AML-193 (cell line): ENCODE measurements at places on chromosomes 7 and 10.

GRCh38 chr7:114921631-114922025 is 266 bp upstream of the MDFIC start:
- DNase-seq: no peak

DNA sequence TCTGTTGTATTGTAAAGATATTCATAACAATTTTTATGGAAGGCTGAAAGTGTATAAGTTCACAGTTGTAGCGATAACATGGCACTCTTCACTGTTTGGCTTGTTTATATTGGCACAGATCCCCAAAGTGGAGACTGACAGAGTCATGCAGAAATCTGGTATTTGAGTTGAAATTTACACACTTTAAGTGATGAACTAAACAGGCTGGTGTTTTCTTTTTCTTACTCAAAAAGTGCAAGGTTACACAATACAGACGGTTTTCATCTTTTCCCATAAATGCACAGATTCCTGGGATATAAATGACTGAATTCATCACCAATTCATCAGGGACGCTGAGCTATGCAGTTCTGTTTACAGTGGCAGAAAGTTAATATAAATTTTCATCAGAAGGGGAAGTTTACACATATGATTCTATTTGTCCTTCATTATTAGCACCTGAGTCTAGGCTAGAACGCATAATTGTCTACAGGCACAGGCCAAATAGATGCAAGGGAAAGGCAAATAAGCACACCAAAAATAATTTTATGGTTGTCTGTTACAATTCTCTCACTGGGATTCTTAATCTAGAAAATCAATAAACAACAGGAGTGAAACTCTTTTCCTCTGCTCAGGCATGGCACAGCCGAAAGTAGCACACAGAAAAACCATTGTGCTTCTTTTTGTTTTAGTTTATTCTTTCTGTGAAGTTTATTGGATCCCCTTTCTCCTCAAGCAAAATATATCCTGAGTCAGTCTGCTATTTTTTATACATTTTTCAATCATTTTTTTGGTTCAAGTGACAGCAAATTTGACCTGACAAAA is 88.0 kb downstream of the FOXP2 start:
- no peak for DNase-seq

DNA sequence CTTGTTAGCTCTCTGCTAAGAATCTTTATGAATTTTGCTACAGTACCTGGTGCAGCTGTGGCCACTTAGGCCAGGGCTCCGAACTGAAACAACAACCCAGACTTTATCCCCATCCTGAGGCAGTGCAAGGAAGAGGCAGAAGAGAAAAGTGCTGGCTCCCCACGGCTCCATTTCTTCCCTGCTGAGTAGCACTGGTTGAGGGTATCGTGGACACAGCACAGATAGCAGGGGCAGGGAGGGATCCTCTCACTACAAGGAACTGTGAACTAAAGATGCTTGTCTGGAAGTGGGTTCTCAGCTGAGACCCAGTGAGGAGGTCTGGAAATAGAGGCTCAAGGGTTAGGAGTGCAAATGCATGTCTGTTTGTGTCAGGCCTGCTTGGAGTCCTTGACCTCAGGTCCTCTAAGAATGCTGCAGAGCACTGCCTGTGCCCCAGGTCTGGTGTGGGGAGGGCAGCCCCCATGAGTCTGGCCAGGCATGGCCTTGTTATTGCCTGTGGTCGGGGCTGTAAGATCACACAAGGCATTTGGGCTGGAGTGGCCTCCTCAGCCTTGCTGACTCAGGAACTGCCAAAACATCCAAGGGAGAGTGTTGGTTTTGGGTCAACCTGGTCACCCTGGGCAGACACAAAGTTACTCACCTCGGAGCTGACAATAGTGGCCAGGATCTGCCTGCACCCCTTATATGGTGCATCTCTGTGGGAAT is 58.1 kb downstream of the DMBT1 start:
- DNase-seq: no peak

DNA sequence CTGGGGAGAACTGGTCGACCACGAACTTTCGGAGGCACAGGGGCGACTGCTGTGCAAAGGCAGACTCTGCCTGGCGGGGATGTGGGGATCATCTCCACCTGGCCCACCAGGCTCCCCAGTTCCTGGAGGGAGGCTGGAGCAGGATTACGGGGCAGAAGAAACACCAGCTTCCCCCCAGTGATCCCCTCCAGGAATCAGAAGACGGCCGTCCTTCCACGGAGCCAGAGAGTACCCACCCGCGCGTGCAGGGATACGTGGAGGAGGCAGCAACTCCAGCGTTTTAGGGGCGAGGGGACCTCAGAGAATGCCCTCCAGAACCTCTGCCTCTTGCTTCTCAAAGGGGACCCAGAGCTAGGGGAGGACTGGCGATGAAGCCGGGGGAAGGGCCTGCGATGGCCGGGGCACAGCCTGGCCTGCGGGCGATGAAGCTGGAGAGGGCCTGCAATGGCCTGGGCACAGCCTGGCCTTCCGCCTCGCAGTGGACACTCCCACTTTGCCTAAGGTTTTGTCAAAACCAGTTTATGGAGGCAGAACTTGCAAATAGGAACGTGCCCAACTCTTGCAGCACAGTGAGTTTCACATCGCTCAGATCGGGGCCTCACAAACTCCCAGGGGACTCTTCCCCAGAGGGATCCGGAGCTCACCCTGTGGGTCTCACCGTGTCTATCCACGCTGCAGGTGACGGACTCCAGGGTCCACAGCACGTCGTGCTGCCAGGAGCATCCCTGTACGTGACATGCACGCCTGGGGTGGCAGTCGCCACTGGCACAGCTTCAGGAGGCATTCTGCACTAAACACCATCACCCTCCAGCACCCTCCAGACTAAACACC is 77.9 kb upstream of the PDGFA start:
- DNase-seq: no peak

GRCh38 chr7:124679146-124679545 is 86.4 kb downstream of the GPR37 start:
- DNase-seq: no peak

DNA sequence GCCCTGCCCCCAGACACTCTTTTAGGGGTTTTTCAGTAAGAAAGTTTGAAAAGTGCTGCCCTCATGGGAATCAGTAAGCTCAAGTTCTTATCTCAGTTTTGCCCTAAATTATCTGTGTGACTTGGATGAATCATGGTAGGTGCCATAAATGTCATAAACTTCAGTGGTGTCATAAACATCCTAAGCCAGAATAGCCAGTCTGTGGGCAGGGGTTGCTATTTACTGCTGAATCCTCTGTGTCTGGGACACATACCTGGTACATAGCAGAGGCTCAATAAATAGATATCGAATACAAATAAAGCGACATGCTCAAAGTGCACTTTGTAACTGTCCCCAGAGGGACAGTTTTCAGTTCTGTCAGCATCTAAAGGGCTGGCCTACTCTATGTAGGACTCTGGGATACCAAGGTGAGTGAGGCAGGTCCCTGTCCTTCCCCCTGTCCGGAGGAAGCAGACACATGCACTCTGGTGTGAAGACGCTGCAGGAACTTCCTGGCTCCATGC is 502.1 kb downstream of the RPS24 start:
- DNase-seq: no peak

DNA sequence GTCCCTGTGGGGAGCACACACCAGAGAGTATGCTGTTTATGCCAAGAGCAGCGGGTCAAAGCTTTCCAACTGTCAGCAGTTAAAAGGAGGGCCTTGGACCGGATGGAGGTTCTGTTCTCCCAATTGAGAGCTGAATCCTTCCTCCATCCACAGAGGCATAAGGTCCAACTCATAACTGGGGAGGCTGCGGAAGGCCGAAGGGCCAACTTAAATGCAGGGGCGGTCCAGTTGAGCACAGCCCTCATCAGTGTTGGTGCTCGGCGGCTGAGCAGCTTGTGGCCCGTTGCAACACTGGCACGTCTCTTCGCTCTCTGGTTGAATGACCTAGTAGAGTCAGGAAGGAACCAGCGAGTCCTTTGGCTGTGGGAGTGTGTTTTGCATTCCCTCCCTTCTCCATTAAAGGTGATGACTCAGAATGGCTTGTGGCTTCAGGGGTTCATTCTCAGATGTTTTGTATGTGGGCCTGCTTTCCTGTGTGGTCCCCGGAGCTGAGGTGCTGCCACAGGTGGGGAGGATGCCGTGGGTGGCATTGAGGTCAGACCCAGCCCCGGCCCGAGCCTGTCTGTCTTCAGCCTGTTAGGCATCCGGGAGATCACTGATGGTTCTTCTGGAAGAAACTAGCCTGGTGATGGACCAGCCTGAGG is 44.8 kb upstream of the DMBT1 start:
- DNase-seq: no peak

DNA sequence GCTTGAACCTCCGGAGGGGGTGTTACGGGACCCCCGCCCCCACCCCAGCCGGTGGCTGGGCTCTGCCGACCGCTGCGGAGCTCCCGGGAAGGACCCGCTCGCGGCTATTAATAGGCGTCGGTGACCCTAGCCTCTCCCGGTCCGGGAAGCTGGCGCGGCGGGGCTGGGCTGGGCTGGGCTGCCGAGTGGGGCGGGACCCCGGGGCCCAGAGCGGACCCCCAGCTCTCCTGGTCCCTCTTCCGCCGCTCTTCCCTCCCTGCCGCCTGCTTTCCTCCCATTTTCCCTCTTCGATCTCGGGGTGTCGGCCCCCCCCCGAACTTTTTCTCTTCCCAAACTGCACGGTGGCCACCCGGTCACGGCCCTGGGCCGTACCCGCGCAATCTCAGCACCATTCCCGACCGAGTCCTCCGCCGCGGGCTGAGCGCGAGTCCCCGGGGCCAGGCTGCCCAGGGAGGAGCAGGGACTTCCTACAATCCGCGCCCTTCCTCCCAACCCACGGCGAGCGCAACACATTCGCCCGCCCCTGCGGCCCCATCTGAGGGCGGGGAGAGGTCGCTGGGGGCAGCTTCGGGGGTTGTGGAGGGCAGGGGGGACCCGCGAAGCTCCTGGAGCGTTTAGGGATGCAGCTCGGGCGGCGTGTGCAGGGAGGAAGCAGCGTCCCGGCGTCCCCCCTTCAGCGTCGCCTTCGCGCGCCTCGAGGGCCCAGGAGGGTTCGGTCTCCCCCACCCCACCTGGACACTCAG is 3.1 kb upstream of the ELFN1 start:
- DNase-seq: no peak

DNA sequence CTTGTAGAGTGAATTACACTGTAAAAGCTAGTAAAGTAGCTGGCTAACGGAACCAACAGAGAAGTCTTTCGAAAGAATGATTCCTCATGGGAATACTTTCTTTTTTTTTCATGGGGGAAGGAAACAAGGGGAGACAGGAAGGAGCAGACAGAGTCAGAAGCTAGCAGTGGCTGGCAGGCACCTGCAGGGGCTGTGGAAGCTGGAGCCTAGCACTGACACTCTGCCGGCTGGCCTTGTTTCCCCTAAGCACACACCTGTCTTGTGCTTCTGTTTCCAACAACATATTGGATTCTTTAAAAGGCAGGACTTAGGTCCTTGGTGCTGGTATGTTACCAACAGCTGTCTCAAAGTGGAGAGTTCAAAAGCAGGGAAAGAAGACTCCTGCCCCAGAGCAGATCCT is 24.7 kb downstream of the NOD1 start:
- DNase-seq: no peak

- DNase-seq: no peak
Observed at GRCh38 chr10:89683883-89684282, 17.5 kb upstream of the KIF20B start.

GRCh38 chr7:132438926-132439325 is 137.3 kb downstream of the PLXNA4 start:
- no peak for DNase-seq

DNA sequence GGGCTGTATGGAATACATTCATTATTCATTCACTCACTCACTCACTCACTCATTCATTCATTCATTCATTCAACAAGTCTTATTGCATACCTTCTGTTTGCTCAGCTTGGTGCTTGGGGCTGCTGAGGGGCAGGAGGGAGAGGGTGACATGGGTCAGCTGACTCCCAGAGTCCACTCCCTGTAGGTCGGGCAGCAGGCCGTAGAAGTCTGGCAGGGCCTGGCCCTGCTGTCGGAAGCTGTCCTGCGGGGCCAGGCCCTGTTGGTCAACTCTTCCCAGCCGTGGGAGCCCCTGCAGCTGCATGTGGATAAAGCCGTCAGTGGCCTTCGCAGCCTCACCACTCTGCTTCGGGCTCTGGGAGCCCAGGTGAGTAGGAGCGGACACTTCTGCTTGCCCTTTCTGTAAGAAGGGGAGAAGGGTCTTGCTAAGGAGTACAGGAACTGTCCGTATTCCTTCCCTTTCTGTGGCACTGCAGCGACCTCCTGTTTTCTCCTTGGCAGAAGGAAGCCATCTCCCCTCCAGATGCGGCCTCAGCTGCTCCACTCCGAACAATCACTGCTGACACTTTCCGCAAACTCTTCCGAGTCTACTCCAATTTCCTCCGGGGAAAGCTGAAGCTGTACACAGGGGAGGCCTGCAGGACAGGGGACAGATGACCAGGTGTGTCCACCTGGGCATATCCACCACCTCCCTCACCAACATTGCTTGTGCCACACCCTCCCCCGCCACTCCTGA is 2.4 kb downstream of the EPO start:
- DNase-seq: no peak

DNA sequence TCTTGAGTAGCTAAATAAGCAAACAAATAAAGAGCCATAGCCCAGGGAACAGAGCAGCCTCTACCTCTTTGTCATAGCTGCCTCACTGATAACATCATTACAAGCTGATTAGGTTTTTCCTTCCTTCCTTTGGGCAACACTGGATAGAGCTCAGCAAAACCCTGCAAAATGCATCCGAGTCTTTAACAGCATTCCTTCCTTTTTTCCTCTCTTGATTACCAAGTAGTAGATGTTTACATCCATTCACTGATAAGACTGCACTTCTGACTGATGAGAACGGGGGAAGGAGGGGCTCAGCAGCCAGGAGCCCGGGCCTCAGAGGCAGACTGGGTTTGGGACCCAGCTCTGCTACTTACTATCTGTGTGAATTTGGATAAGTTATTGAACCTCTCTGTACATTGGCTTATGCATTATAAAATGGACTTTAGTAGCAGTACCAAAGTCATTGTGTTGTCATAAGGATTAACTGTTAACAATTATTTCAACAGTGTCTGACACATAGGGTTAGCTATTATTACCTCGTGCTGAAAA is 214.2 kb downstream of the ANK3 start:
- no peak for DNase-seq

- no peak for DNase-seq
Observed at GRCh38 chr10:104300736-104301292, 31.8 kb downstream of the GSTO2 start.

DNA sequence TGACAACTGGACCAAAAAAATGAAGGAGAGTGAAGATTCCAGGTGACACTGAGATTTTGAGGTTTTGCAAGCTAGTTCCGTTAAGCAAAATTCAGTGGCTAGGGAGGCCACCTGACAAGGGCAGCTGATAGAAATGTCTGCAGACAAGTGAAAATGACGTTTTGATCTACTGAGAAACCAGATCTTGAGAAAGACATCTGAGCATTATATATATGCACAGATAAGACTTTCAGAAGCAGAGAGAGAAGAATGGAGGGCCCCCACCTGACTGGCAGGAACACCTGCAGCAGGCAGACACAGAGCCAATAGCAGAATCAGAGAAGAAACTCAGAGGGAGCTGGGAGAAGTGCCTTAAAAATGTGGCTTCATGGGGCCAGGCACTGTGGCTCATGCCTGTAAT is 76.1 kb upstream of the LRGUK start:
- no peak for DNase-seq
